ENCODE measurements at places on chromosomes 7 and 10. TPM values are rescaled to one million over a fixed set of nuclear protein-coding genes. Genes with fewer than 3 reads are reported as not detected.

- no peak for DNase-seq
Observed at GRCh38 chr7:105974471-105974870, 11.4 kb downstream of the CDHR3 start.

GRCh38 chr7:42232275-42232674 lies 4.7 kb downstream of the GLI3 start:
- no peak for DNase-seq

SEPTIN14 gene
- not detected for polyA plus RNA-seq

UBTD1 gene
- polyA plus RNA-seq = 38.8 TPM
